Adrenal gland (tissue), 19 donors: ENCODE measurements at places on chromosomes 3 and 15. TPM values are rescaled to one million over a fixed set of nuclear protein-coding genes. Genes with fewer than 3 reads are reported as not detected.

DNA sequence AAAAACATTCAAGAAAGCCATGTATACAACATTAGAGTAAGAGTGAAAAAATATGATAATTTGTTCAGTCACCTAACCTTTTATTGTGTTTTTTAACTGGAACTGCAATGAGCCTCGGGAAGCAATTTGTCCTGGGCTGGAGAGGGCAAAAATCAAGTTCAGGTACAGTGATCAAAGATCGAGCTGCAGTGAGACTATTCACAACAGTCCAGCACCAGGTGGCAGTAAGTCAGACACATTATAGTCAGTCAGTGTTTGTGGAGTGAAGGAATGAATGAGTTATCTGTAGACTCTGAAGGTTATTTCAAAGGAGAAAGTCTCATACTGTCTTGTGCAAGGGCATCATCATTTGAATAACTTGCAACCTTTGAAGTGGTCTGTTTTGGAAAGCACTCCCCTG lies 116.6 kb downstream of the CHDH start:
- no peaks in the 10 kb centered on the region for H3K4me1 ChIP-seq
- H3K4me3 ChIP-seq = no peak overlapping the region
- DNase-seq = no peak
- H3K27me3 ChIP-seq = no peaks in the 10 kb centered on the region

DNA sequence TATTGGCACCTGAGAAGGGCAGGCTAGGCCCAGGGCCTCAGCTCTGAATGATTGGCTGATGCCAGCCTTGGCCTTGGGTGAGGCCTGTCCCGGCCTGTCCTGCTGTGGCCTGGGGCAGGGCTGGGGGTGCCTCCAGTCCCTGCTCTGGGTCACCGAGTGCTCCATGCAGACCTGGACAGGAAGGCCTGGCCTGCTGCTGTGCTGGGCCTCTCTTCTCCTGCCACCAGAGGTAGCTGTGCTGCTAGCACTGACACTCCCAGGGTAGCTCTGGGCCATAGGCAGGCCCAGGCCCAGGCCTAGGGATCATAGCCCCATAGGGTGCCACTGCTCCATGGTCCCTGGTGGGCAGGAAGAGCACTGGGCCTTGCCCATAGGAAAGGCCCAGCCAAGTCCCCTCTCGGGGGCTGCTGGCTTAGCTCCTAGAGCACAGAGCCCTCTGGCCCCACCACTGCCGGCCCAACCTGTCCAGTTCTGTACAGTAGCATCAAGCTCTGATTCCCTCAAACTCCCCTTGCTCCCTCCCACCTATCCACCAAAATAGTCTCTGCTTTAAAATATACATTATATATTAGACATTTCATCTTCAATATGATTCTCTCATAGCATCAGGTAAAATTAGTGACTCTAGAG lies 18.2 kb downstream of the ABTB1 start:
- H3K36me3 ChIP-seq = peaks cover 5% of the 10 kb centered on the region
- peak overlapping the region; percentile 62 for H3K27ac ChIP-seq
- no peaks in the 10 kb centered on the region for H3K27me3 ChIP-seq

DNA sequence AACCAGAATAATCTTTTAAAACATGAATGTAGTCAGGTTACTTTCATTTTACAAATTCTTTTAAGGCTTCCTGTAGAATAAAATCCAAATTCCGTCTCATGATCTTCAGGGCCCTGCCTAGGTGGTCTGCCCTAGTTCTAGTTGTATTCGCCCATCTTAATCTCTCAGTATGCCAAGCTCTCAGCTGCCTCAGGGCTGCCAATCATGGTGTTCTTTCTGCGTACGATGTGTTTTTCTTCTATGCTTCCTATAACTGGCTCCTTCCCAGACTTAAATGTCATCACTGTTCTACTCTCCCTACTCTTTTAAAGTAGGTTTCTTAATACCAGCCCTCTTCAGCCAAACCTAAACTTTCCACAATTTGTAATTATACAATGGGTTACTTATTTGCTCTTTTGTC lies 107.4 kb downstream of the GREM1 start:
- H3K27me3 ChIP-seq = no peaks in the 10 kb centered on the region
- H3K36me3 ChIP-seq = no peaks in the 10 kb centered on the region
- no peaks in the 10 kb centered on the region for H3K4me1 ChIP-seq
- no peak overlapping the region for H3K4me3 ChIP-seq

- no peaks in the 10 kb centered on the region for H3K36me3 ChIP-seq
- no peaks in the 10 kb centered on the region for H3K4me1 ChIP-seq
- H3K27ac ChIP-seq = no peak overlapping the region
- H3K27me3 ChIP-seq = no peaks in the 10 kb centered on the region
- no peak overlapping the region for H3K4me3 ChIP-seq
- no peak for DNase-seq
Observed at GRCh38 chr3:39762537-39763070, 46.8 kb upstream of the MYRIP start.

Gene COPG1
- total RNA-seq = 166 TPM
